Stimulated activated CD8-positive, alpha-beta memory T cell treated with anti-CD3 and anti-CD28 coated beads, Interleukin-7, amount 100 ng/mL, for 1 hour (primary cell): ENCODE measurements at places on chromosomes 2 and 18.

- DNase-seq: no peak
Observed at GRCh38 chr2:187138265-187138664, 289.3 kb upstream of the ZSWIM2 start.

DNA sequence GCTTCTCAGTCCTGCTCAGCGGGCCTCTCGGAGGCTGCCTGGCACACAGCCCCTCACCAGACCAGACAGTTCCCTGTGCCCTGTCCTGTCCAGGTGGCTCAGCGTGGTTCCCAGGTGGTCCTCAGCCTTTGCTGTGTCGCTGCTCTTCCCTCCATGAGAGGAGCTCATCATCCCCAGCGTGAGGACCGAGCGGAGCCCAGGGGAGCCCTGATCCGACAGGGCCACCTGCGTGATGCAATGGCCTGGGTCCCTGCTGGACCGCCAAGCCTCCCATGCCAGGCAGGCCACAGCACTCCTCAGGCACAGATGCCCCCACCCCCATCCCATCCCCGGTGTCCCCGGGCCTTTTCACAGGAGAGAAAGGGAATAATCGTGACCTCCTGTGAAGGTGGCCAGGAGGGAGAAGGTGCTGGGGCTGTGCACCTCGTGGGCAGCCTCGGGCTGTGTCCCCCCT is 4.3 kb downstream of the GPC1 start:
- no peak for DNase-seq

DNA sequence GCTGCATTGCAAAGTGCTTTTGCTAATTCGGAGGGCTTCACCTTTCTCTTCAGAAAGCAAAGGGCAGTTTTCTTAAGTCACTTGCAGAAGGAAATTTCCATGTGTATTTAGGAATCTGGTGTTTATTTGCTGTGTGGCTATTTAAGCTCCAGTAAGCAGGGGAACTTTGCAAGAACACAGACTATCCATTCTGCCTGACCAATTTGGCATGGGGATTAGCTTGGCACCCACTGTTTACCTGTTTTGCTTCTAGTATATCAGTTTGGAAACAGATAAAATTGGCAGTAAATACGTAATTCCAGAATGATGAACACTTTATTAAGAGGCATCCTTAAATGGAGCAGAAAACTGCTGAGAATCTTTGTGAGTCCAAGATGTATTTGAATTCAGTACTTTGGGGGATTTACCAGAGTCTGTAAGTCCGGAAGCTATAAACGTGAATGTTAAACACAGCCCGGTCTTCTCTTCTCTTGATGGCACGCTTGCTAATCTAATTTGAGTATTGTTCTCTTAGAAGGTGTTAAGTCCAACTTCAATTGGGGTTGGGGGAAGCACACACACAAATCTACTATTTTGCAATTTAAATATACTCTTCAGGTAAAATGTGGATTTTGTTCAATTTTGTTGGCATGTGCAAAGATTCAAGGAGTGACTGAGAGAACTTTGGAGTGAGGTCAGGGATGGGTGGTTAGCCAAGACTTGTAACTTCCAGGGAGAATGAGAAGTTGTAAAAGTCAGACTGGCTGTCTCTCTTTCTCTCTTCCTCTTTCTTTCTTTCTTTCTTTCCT is 650 bp downstream of the ACKR3 start:
- no peak for DNase-seq

DNA sequence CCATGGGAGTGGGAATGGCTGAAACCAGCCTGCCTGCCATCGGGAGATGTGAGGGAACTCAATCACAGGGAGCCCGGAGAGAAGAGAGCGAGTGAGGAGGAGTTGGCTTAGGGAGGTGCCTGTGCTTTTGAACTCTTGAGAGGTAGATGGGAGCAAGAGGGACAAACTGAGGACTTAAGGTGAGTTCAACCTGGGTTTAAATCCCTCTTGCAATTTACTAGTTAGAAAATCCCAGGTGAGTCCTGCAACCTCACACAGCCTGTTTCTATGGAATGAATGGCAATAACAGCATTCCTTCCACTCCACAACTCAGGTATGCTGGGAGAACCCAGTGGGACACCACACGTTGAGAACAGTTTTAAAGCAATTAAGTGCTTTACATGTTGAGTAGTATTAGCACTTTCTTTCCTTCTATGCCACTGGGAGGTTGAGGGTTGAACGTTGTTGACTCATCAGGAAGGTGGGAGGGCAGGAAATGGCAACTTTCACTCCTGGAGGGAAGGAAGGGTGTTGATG is 57.3 kb downstream of the VIT start:
- DNase-seq: no peak

GRCh38 chr2:74577448-74577847 is 22.9 kb downstream of the DOK1 start:
- DNase-seq: no peak

DNA sequence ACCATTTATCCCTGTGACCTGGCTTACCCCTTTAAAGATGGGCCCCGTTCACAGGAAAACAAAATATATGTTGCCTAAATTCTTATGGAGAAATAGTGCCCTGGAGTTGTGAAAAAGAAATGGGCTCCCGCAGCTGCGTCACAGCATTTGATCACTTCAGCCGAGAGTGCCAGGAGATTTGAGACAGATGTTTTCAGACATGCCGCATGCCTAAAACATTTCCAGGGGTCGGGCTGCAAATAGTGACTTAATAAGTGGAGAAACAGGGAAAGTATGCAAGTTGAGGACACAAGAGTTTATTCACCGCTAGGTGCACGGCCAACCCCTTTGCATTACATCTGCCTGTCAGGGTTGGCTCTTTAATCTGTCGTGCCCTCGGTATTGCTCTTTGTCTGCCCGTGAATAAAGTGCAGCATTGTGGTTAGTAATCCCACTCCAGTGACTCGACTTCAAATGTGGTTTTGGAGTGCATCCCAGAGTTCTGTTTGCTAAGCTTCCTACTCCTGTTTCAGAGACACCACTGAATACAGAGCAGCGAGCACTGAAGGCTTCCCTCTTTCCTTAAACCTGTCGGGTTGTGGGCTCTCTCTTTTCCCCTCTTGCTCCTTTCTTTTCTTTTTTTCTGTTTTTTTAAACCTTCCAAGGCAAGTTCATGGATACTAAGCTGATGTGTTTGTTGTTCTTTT is 187.5 kb downstream of the LTBP1 start:
- DNase-seq: no peak

DNA sequence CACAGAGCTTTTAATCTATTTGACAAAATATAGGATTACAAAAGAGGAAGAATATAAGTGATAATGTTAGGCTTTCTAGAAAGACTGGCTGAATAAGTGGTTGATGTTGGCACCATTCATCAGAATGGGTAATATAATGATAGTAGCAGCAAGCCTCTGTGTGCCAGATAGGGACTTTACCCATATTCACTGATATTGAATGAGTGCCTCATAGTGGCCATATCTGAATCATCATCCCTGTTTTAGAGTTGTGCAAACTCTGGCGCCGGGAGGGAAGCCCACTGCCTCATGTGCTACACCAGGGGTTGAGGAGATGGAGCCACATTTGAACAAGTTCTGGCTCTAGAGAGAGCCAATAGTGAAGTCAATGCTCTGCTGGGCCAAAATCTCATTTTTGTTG is 368.7 kb upstream of the CRIM1 start:
- DNase-seq: no peak

GRCh38 chr2:181189951-181190350 is 209.5 kb downstream of the UBE2E3 start:
- no peak for DNase-seq

GRCh38 chr2:123771928-123772632 is 253.0 kb upstream of the CNTNAP5 start:
- DNase-seq: no peak

- DNase-seq: no peak
Observed at GRCh38 chr18:75362435-75362834, 65.1 kb downstream of the SMIM21 start.

DNA sequence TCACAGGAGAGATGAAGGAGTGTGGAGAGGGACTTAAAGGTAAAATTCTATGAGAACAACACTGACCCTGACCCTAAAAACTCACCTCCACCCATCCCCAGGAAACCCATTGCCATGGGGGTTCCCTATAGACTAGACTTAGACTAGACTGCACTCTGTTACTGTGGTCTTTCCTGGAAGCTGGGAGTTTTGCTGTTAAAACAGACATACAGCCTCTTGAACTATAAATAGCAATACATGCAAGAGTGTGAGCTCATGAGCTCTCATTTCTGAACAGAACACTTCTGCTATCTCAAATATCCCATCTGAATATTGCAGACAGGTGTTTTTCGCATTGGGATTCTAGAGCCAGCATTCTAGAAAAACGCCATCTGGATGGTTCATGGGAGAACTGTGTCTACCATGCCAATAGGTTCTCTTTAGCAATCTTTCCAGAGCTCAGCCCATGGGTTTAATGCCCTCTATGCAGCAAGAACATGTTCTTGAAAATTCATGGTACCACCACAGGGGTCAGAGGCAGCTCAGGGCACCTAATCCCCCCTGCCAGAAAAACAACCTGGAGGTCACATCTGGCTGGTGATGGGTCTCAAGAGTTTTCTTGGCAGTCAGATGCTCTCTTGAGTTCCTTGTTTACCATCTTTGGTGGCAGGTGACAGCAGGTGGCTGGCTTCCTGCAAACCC is 51.9 kb downstream of the SLC14A2 start:
- DNase-seq: no peak

GRCh38 chr2:206336861-206337260 is 62.4 kb downstream of the ZDBF2 start:
- no peak for DNase-seq

DNA sequence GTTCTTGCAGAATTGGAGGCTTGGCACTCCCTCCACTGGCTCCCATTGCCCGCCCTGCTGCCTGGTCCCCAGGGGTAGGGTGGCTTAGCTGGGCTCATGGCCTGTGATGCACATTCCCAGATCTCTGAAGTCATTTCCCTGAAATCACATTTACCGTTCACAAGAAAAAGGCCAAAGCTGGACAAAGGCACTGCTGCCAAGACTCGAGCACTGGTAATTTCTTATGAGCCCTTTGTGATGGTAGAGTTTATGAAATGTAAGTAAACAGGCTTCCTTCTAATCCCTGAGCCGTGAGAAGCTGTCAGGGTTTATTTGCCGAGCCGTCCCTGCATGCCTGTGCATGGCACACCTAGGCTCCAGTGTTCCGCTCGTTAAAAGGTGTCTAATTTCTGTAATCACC is 247.2 kb upstream of the EPAS1 start:
- DNase-seq: no peak

- no peak for DNase-seq
Observed at GRCh38 chr18:9736286-9736835, 28.3 kb downstream of the RAB31 start.

DNA sequence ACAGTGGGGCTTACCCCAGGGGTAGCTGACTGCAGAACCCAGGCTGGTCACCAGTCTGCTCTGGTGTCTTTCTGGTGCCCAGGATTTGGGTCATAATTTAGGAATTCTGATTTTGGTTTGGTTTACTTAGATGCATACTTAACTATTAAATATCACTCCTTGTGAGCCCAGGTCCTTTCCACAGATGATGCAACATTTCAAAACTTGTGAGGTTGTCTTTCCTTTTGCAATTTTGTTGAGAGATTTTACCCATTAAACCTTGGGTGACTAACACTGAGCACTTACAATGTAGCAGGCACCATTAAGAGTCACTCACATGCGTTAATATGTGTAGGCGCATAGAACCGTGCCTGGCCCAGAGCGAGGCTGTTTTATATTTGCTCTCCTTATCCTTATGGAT is 61.8 kb upstream of the RPL31 start:
- no peak for DNase-seq

DNA sequence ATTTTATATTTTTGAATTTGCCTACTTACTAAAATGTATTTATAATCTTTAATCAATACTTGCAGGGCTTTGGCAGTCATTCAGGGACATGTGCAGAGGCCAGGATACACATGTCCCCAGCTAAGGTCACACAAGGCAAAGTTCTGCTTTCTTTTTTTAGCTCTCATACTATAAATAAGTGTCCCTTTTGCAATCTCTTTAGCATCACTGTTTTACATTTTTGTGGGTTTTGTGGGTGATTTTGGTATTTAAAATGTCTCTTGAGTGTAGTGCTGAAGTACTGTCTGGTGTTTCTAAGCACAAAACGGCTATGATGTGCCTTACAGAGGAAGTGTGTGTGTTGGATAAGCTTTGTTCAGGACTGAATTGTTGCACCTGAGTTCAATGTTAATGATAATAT is 309.0 kb upstream of the GULP1 start:
- DNase-seq: no peak

DNA sequence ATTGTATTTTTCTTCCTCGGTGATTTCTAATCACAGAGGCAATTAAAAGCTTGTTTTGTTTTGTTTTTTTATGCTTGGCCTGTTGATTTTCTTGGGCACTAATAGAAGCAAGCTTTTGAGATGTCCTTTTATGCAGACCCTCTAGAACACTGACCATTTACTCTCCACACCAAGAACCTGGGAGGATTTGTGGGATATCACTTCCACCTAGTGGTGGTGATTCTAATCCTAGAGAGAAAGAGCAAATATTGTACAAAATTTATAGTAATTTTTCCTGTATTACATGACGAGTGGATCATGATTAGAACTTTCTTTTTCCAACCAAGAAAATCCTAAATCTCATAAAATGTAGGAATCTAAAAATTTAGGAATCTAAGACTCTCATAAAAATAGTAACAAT is 23.4 kb downstream of the NEMP2 start:
- DNase-seq: no peak

- DNase-seq: no peak
Observed at GRCh38 chr2:163681745-163682144, 54.1 kb downstream of the FIGN start.

GRCh38 chr2:229800997-229801754 is 86.8 kb upstream of the DNER start:
- peak; percentile 54 for DNase-seq

GRCh38 chr2:61045999-61046398 is 19.7 kb upstream of the SANBR start:
- no peak for DNase-seq

- DNase-seq: no peak
Observed at GRCh38 chr2:3595985-3596384, 1.1 kb downstream of the COLEC11 start.

- DNase-seq: no peak
Observed at GRCh38 chr2:160064916-160065315, 2.5 kb upstream of the PLA2R1 start.

DNA sequence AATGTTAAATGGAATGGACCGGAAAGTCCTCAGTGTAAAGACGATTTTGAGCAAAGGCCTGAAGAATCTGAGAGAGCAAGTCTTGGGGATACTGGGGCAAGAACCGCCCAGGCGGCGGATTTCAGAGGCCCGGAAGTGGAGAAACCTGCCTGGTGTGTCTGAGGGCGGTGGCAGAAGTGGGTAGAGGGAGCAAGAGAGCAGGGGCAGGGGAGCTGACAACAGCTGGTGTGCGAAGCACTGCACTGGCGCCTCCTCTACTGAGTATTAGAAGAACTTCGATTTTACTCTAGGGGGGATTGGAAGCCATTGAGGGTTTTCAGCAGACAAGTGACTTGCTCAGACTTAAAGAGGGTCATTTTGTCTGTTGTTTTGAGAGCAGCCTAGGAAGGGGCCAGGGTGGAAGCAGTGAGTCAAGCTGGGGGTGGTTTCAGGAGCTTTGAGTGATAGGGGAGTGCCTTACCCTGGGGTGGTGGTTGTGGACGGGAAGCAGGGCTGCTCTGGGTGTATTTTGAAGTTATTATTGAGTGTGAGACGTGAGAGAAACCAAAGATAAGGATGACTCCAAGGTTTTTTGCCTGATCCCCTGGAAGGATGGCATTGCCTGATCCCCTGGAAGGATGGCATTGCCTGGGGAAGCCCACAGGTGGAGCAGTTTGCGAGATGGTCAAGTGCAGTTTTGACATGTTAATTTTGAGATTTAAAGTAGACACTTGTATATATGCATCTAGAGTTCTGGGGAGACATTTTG is 52.5 kb downstream of the ZNF236 start:
- DNase-seq: no peak

GRCh38 chr2:55395724-55396605 is 23.7 kb downstream of the CCDC88A start:
- no peak for DNase-seq

GRCh38 chr18:39701055-39701783 is 2135.6 kb upstream of the CELF4 start:
- DNase-seq: no peak
